ENCODE measurements at places on chromosomes 6 and 20.

- peak; percentile 27 for DNase-seq
Observed at GRCh38 chr6:113879186-113880096, 22.3 kb downstream of the MARCKS start.

DNA sequence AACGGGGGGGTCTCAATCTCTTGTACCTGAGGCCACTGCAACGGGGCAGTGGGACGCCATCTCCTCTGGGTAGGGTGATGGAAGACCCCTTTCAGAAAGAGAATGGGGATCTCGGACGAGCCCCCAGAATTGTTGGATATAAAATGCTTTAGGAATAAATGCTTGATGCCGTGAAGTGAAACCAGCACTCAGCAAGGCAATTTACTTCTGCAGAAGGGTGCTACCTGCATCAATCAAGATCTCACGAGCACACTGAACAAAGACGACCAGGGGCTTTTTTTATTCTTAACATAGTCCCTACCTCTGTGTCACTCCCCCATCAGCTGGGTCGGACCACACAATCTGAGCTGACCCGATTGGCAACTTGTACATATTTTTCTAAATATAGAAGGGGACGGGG, 203.6 kb upstream of the TBX18 start:
- no peak for DNase-seq

DNA sequence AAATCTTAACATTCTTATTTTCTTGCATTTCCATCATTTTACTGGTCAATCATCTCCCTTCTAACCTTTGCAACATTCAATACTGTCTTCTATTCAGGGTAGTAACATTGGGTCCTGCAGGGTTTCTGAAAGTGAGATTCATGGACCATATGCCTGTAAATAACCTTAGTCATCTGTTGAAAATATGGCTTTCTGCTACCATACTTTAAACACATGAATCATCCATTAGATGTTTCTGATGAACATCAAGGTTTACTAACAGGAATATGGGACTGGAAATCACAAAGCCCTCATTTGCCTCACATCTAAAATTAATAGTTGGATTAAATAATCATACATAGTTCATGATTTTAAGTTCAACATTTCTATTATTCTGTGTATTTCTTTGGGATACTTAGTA, 475.9 kb upstream of the MARCKS start:
- DNase-seq, result no peak

DNA sequence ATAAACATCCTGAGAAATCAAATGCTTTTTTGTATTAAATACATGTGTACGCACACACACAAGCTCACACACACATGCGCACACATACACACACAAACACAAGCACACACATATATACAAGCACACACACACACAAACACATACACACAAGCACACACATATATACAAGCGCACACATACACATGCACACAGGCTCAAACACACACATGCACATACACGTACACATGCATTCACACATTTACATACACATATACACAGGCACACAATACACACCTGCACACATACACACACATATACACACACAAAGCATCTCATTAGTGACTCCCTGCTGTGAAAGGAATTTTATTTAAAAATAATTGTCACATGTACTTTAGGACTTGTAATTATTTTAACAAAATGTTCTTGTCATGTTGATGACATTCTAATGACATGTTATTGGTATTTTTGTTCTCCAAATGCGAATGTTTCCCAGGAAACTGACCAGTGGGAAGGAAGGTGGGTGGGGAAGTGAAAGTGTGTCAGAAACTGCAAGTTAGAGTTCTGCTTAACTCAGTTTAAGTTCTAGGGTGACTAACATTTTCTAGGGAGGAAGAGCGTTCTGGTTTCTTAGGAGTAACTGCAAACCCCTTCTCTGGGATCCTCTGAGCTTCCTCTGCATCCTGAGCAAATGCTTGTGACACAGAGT, 113.9 kb upstream of the ZNF217 start:
- DNase-seq, result no peak

- DNase-seq, result peak; percentile 16
Observed at GRCh38 chr6:107634324-107635056, 144.6 kb downstream of the SOBP start.

- DNase-seq, result no peak
Observed at GRCh38 chr6:38436726-38437465, 202.8 kb downstream of the BTBD9 start.

DNA sequence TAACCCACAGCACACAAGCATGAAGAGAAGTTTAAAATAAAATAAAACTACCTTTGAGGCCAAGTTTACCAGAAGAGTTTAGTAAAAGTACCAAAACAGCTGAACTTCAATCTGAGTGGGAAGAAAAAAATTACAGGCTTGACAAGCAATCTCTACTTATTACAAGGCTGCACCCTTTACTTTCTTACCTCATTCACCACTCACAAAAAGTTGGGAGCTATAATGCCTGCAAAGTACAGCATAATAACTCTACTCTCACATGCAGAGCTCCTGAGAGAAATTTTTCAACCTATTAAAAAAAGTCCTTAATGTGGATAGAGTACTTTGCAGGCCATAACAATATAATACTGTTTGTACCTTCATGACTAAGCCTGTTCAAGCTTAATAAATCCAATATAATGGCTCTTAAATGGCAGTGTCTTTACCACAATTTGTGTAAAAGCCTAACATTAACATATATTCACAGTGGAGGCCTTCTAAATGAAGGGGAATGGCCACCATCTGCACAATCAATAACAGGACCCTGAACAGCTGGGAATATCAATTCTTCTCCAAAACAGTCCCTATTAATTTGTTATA, 103.1 kb downstream of the DST start:
- no peak for DNase-seq

DNA sequence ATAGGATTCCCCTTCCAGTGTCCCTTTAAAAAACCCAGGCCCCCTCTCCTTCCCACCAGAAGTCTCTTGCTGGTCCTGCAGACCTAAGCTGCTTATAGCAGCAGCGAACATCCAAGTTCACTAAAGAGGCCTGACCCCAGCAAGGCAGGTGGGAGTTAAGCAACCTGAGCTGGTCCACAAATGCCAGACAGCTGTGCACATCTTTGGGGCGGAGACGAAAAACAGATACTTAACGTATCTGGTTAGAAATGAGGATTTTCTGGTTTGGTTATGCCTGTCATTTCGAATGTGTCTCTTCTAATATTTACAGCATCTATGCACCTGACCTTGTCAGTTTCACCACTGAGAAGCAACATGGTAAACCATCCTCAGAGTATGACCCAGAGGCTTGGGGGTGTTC, 87.8 kb downstream of the SLC2A10 start:
- DNase-seq, result no peak

- peak; percentile 50 for DNase-seq
Observed at GRCh38 chr20:45911486-45912343, at the start of gene PLTP. PLTP (minus strand) TSS chr20:45912155; CDS start chr20:45911452, 703 bp downstream.

DNA sequence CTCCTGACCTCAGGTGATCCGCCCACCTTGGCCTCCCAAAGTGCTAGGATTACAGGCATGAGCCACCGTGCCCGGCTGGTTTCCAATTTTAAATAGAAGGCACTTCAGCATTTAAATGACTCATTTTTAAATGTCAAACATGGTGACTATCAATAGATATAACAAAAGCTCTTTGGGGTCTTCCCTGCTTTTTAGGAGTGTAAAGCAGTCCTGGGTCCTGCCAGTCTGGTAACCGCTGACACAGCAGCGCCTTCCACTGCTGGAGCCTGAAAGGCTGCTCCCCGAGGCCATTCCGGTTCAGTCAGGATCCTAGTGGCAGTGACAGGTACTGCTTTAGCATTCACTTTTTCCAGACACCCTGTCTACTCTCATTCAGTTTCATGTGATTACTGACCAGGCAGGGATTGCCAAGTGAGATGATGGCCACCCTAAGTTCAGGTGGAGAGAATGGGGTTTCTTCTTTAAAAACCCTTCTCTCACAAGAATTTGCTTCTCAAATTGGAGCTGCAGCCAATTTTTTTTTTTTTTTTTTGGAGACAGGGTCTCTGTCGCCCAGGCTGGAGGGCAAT, 5.1 kb downstream of the DIDO1 start:
- DNase-seq, result no peak

- DNase-seq, result no peak
Observed at GRCh38 chr6:90177544-90178383, 118.9 kb downstream of the BACH2 start.

- no peak for DNase-seq
Observed at GRCh38 chr20:34636648-34637047, 40.2 kb downstream of the PIGU start.

DNA sequence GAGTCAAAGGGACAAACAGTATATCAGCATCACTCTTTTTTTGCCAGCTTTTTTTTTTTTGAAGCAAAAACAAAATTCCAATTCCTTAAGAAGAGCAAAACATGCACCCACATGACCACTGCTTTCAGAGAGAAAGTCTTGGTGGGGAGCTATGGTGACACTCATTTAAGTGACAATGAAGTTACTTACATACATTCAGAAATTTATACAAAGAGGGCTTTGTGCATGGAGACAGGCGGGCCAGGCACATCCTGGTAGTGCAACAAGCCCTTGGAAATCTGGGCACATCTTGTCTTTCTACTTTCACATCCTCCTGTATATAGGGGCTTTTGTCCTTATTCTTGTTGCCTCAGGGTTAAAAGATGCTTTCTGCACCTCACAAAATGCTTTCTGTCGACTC, 55.9 kb downstream of the IL22RA2 start:
- DNase-seq, result no peak

DNA sequence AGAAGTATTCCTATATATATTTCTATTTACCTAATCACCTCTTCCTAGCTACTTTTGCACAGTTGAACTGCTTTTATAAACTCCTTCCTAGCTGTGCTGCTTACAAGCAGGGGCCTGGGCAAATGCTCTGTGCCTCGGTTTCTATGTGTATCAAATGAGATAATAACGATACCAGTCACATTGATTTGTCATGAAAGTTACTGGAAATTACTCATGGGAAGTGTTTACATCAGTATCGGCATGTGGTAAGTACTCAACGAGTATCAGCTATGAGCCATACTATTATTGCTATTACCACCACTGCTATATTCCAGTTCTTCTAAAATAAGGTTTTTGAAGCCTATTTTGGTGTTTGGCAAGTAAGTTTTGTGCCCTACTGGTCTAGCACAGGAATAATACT, 4.9 kb downstream of the LAMA4 start:
- no peak for DNase-seq

DNA sequence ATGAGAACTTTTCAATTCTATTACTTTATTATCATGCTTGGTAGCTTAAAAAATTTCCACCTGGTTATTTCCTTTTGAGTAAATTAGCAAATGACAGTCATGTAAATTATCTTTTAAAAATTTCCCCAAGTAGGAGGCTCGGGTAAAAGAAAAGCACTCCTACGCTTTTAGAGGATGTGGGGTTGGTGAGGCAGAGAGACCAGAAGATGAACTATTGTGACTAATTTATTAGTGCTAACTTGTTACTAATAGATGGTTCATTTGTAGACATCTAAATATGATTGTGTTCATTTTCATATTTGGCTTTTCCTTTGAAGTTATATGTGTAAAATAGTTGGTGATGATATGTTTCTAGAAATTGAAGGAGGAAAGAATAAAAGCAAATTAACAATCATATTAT, 27.0 kb downstream of the ZNF292 start:
- no peak for DNase-seq

- no peak for DNase-seq
Observed at GRCh38 chr20:60091861-60092260, 133.6 kb downstream of the CDH26 start.

- no peak for DNase-seq
Observed at GRCh38 chr6:42185597-42185996, 9.2 kb downstream of the GUCA1B start.

DNA sequence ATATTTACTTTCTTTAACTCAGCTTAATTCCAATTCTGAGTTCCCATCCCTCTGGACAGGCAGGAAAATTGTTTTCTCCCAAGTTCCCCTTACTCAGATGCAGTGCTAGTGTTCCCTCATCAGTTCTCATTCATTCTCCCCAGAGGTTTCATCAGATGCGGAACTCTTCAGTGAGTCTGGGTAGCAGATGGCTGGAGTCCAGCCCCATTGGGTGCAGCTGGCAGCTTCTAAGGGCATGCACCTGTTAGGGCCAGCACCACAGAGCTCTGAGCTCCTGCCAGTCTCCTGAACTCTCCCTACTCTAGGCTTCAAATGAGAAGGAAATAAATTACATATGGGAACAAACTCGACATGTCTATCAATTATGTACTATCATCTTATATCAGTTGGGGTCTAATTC, 76.6 kb downstream of the SOD2 start:
- no peak for DNase-seq

DNA sequence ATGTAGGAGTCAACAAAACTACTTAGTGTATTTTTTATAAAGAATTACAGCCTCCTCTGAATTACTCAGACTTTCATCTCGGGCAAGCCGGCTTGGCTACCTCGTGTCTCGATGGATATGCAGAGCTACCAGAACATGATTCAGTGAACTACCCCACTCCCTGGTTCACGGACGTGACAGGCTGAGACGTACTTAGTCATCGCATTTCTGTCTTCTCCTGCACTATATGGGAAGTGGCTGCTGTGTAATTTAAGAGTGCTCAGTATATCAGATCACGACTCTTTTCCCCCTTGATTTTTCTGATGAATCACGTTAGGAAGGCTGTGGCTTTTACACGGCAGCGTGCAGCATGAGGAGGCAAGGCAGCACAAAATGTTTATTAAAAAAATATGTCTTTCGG, 302.7 kb upstream of the ZFP64 start:
- no peak for DNase-seq

- no peak for DNase-seq
Observed at GRCh38 chr20:49457444-49457843, 25.0 kb downstream of the KCNB1 start.

- DNase-seq, result no peak
Observed at GRCh38 chr20:19996917-19997316, 20.2 kb upstream of the NAA20 start.

GRCh38 chr6:93592417-93592816, 173.1 kb upstream of the EPHA7 start:
- DNase-seq, result no peak

GRCh38 chr20:38806855-38807655, 1.6 kb downstream of the PPP1R16B start:
- DNase-seq, result no peak

DNA sequence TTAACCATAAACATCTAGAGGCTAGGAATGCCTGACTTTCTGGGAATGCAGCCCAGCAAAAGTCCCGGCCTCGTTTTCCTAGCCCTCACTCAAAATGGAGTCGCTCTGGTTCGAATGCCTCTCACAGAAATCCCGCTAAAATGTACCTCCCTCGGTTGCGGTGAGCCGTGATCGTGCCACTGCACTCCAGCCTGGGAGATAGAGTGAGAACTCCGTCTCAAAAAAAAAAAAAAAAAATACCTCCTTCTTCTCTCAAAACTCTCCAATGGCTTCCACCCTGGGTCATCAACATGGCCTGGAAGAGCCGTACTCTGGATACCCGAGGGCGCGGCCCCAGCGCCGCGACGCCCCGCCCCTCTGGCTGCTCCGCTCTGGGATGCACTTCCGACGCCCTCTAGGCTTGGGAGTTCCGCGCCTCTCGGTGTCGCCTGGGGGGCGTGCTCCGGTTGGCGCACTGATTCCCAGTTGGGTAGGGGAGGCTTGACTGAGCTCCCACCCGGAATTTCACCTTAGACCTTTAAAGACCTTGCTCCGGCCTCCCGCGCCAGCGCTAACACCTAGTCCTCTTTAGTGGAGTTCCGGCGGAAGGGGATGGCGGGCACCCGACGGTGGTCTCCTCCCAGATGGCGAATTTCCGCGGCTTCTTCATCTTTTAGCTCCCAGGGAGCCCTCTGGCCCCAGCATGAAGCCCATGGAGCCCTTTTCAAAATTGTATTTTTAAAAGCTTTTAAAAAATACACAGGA, 12.3 kb downstream of the HMGN4 start:
- DNase-seq, result peak; percentile 62

- no peak for DNase-seq
Observed at GRCh38 chr20:24960302-24960801, 11.3 kb downstream of the CST7 start.

Data from progenitor cell of endocrine pancreas (in vitro differentiated cells).